Gastrocnemius medialis (tissue), 4 donors: ENCODE measurements at places on chromosomes 16 and 17.

DNA sequence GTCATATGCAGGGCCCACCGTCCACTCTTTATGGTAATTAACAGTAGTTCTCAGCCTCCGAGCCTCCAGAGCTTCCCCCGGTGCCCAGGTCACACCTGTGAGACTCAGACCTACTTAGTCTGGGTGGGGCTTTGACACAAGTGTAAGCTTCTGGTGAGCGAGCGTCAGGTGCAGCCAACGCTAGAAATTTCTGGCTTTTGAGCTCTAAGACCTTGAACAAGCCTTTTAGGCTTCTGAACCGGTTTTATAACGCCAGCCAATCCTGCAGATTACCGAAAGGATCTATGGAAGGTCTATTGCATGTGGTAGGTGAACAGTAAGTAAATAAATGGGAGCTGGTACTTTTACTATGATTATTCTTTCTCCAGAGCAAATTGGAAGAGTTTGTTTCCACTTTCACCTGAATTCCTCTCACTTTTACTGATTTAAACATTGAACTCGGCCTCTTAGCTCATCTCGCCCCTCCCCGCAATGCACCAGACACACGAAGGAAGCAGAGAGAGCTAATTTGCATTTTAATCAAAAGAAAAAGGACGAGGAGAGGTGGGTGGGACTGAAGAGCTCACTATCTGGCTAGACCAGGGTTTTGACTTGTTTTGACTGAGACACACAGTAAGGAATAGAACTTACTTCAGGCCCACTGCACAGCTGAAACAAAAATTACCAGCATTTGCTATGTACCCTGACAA is 47.1 kb downstream of the ABAT start:
- DNase-seq, result no peak

GRCh38 chr17:2924211-2924610 is 128.0 kb downstream of the RAP1GAP2 start:
- no peak for DNase-seq

- no peak for DNase-seq
Measured at GRCh38 chr17:68238164-68238870, 9.5 kb upstream of the AMZ2 start.

DNA sequence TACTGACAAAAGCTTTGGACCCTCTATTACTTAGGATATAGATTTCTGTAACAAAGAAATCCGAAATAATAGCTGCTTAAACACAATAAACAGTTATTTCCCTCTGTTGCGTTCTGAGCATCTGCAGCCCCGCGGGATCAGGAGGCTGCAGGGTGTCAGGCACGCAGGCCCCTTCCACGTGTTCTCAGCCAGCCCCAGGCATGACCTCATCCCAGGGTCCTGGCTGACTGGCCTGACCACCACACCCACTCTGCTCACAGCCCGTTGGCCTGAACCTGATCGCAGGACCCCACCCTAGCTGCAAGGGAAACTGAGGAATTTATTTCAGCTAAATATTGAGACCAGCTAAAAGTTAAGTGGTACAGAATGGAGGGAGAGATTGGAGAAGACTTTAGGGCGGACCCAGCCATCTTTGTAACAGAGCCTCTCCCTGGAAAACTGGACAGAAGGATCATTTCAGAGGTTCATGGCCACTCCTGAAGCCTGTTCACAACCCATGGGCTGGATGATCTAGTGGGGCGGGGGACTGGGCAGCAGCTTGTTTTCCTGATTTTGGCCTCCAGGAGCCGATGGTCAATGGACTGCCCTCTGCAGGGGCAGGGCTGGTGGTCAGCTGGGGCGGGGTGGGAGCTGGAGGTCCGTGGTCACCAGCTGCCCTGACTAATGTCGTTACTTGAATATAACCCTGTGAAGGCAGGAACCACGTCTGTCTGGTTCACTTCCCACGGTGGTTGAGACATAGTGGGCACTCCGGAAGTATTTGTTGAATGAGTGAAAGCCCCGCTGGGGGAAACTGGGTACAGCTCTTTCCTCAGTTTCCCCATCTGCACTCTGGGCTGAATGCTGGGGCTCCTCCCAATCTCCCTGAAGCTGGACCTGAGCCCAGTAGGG is 10.9 kb downstream of the CETP start:
- DNase-seq, result no peak

GRCh38 chr17:37604556-37604955 is 4.7 kb downstream of the SYNRG start:
- no peak for DNase-seq

- no peak for DNase-seq
Measured at GRCh38 chr17:79651266-79651665, 40.4 kb upstream of the RBFOX3 start.

- no peak for DNase-seq
Measured at GRCh38 chr17:51461578-51462004, 201.2 kb downstream of the UTP18 start.
